ENCODE measurements at places on chromosomes 11 and 22.

DNA sequence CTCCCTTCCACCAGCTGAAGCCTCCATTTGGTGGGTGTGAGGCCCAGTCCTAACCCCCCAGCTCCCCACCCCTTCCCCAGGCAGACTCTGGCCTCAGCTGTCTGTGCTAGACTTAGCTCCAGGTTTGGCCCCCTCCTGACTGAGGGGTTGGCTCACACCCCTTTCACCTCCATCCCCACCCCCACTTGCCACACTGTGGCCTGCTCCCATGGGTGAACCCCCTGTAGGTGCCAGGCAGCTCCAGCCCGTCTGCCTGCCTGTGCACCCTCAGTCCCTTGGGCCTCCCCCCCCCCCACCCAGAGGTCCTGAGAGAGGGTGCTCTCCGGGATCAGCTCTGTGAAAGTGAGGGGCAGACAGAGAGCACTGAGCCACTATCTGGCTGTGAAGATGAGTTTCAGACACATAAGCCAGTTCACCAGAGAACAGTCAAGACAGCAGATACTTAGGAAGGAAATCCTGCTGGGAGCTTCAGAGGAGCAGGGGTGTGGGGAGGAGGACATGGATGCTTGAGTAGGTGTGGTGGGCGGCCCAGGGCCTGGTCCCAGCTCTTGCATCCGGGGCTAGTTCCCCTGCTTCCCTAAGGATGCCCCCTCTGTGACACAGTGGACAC is 36.2 kb downstream of the PPM1F start:
- no peak for DNase-seq

GRCh38 chr11:2522631-2523255 is 77.9 kb downstream of the KCNQ1 start:
- no peak for DNase-seq

- no peak for DNase-seq
These were observed 7.8 kb downstream of the MRGPRX3 start for GRCh38 chr11:18140145-18140544.

- DNase-seq = peak; percentile 47
These were observed 16.7 kb downstream of the RRP8 start for GRCh38 chr11:6586434-6587359.

- DNase-seq = no peak
These were observed 22.9 kb downstream of the RPUSD4 start for GRCh38 chr11:126188332-126189108.

DNA sequence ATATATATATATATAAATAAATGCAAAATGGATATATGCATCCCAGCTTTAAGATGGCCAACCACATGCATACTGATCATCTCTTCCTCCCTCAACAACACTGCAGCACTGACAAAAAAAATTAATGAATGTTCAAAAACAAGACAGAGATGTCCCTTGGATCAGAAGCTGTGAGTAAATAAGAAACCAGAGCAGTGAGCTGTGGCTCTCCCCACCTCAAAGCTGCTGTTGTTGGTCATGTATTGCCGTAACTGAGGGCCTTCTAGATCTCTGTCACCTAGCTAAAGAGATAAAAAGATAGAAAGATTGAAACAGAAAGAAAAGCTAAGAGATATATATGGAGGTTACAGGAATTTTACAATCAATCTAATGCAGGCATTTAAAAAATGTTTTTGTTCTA is 15.5 kb upstream of the TMEM135 start:
- DNase-seq = no peak

GRCh38 chr11:95655536-95655935 is 134.0 kb downstream of the FAM76B start:
- DNase-seq = no peak

- no peak for DNase-seq
These were observed 79.7 kb downstream of the C22orf31 start for GRCh38 chr22:28981818-28982499.

GRCh38 chr22:47372111-47372581 is 609.7 kb downstream of the TBC1D22A start:
- DNase-seq = no peak

- no peak for DNase-seq
These were observed 9.8 kb upstream of the ASCL2 start for GRCh38 chr11:2280208-2280607.

DNA sequence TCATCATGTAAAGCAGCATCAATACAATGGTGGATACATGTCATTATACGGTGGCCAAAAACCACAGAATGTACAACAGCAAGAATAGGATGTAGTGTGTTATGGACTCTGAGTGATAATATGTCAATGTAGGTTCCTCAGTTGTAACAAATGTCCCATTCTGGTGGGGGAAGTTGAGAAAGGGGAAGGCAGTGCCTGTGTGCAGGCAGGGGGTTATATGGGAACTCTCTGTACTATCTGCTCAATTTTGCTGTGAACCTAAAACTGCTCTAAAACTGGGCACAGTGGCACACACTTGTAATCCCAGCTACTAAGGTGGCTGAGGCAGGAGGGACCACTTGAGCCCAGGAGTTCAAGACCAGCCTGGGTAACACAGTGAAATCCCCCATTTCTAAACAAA is 5.9 kb downstream of the CHKA start:
- DNase-seq = no peak

- no peak for DNase-seq
These were observed 60.3 kb downstream of the ATXN10 start for GRCh38 chr22:45731798-45732495.

DNA sequence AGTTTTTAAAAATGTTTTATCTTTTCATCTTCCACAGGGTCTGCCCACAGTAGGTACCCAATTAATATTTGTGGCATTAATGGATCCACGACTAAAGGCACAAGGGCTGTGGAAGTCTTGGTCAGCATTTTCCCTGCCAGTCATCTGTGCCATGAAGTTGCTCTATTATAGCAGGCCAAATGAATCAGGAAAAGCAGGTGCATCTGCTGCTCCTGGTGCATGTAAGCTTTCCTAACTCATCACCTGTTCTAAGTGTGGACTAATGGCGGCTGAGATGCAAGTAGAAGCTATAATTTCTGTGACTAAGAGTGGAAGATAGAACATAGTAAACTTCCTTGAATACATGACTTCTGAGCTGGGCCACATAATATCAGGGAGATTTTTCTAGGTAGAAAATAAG is 182.5 kb upstream of the TENM4 start:
- DNase-seq = no peak

GRCh38 chr11:112901924-112902323 is 59.3 kb upstream of the NCAM1 start:
- no peak for DNase-seq

GRCh38 chr22:41526830-41527799 is 17.2 kb downstream of the POLR3H start:
- peak; percentile 60 for DNase-seq

- no peak for DNase-seq
These were observed 1.8 kb upstream of the RASGRP2 start for GRCh38 chr11:64745521-64746328.

GRCh38 chr11:134967746-134968145 is 555.7 kb upstream of the B3GAT1 start:
- no peak for DNase-seq

DNA sequence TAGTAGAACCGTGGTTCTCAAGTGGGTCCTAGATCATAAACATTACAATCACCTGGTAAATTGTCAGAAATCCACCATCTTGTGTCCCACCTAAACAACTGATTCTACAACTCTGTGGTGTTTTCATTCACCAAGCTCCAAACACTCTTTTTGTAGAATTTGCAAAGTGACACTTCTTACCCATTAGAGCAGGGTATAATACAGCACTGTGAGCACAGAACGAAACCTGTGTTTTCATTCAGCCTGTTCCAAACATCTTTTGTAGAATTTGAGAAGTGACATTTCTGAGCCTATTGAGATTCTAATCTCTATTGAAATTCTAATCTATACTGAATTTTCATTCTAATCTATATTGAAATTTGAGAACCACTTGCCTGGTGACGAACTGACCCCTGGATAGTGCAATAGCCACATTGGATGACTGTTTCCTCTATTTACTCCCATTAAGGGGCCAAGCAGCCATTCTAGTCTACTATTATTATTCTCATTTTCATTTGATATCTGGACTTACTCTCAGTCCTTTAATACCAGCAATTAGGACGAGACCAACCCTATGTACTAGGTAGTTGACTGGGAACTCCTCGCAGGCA is 616.6 kb downstream of the LRRC4C start:
- no peak for DNase-seq

DNA sequence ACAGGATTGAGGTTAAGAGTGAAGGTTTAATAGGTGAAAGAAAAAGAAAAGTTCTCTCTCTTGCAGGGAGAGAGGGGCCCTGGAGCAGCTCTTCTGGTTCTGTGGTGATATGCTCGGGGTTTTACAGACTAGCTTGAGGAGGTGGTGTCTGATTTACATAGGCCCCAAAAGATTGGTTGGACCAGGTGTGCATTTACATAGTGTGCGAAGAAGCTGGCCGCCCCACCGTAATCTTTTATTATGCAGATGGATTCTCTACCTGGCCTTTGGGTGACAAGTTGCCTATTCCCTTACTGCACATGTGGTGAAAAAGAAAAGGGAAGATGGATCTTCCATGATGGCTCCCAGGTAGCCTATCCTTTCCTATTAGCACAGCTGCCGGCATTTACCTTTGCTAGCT is 219.9 kb upstream of the GRIA4 start:
- no peak for DNase-seq

DNA sequence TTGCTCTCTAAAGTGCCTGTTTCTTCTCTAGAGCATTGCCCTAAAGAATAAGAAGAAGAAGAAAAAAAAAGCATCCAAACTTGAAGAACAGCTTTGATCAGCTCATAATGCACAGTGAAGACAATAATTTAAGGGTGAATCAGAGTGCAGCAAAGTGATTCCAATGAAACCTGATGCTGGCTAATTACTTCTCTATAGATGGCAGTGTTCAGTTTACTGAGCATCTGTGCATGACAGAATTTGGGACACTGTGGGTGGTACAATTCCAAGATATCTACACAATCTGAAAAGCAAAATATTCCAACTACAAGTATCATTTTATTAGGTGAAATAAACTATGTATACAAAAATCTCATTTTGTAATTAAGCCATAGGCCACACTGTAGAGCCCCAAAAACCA is 450.5 kb upstream of the CCDC90B start:
- DNase-seq = no peak

- no peak for DNase-seq
These were observed 24.6 kb downstream of the OR10A6 start for GRCh38 chr11:7906481-7906880.

DNA sequence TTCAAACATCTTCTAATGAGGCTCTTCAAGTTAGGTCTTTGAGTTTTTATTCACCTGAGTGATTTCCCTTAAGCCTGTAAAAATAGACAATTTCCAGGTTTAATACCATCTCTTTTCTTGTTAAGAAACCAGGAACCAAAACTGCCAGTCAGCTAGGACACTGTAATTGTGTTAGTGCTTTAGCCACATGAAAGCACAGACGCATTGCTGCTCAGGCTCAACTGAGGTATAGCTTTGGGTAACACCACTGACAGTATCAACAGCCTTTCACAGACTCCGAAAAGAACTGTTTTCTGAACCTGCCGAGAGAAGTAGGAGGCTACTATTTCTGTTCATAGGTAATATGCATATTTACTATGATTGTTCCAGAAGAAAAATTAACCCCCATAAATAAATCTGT is 768.7 kb downstream of the ETS1 start:
- no peak for DNase-seq

- no peak for DNase-seq
These were observed 89.3 kb downstream of the ARHGAP42 start for GRCh38 chr11:100776212-100776896.

- DNase-seq = no peak
These were observed 67.5 kb downstream of the GAB2 start for GRCh38 chr11:78350091-78350645.

- DNase-seq = no peak
These were observed 125.0 kb upstream of the LARGE1 start for GRCh38 chr22:34045311-34045710.

DNA sequence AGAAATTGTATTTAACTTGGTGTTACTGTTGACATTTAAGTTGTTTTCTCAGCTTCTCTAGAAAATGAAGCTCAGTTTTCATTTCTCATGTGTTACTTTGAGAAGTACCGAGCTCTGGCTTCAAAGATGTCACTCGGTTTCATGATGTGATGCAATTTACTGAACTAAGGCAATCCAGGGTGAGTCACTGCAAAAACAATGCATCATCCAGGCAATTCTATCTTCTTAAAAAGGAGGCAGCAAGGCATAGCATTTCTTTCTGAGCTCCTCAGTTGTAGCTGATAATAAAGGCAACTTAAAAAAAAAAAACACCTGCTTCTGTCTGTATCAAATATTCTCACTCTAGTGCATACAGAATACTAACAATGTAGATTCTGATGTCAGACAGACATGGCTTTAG is 91.1 kb upstream of the KCNA4 start:
- DNase-seq = peak; percentile 66

GRCh38 chr11:95556011-95556341 is 233.6 kb downstream of the FAM76B start:
- DNase-seq = no peak

DNA sequence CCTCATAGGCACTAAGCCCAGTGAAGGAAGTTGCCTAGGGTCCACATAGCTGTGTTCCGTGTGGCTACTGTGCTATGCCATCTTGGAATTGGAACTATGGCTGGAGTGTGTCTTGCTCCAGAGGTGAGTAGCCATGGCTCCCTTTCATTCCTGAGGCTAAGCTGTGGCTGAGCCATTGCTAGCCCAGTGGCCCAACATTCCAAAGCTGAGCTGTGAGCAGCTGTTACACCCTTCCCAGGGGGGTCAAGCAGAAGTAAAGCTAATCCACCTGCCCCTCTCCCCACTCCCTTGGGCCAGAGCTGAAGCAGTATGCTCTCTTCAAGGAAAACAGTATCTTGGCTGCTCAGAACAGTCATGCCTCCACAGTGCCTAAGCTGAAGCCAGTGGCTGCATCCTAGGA is 51.1 kb downstream of the USP35 start:
- no peak for DNase-seq

GRCh38 chr22:29872144-29872893 is 10.7 kb upstream of the MTMR3 start:
- no peak for DNase-seq

DNA sequence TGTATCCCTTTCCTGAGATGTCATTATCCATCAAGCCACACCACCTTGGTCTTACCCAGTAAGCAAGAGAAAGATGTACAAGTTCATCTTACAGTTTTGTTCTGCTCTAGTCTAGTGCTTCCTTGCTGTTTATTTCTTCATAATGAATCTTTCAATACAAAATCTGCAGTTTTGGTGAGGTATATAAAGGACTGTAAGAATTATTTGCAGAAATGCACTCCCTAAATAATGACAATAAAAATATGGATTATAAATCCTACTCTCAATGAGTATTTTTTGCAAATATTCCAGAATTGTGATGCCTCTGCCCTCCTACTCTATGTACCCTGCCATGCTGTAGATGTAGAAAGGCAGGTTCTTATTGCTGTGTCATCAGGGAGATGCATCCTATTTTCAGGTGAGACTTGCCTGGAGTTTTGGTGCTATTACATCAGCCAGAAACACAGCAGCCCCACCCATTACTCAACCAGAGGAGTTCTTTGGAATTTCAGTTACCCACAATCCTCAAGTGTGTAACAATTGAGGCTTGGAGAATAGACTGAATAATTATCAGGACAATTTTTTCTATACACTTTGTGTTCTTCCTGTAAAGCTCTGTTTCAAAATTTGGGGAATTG is at the start of gene OR10S1:
OR10S1 (minus strand) TSS at position 51 of the 617 bp plus-strand sequence. CDS start 117 bp downstream, outside the sequence.
- no peak for DNase-seq

GRCh38 chr11:110377434-110377833 is 52.3 kb upstream of the FDX1 start:
- DNase-seq = no peak

Measured in putamen (tissue), 1 donor.